Lung (tissue), 17 donors: ENCODE measurements at places on chromosomes 3 and 15.

DNA sequence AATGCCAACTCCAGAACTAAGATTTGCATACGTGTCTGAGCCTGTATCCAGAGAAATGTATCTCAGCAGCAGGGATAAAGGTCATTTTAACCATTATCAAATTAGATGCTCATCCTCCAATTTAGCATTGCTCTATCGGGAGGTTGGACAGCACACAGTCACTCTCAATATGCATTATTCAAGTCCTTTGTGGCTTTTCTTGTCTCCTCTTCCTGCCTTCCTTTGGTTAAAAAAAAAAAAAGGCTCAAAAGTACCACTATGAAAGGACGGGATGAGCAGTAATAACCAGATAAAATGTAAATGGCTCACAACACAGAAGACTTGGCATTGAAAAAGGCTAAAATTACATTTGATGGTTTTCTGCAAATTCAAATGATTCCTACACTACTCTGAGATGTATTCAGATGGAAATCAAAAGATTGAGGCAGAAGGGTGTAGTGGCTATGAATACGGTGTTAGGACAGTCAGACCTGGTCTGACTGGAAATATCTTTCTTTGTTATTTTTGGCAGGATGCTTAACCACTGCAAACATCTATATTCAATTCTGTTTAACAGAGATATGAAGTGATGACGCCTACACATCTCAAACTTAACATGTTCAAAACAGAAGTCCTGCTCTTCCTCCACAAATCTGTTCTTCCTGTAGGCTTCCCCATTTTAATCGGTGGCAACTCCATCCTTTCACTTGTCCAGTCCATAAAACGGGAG lies 109.6 kb downstream of the ADAMTS9 start:
- DNase-seq, result no peak

- DNase-seq, result no peak
These were observed 36.6 kb downstream of the LNP1 start for GRCh38 chr3:100437721-100438622.

GRCh38 chr3:38457111-38458003 lies 3.7 kb downstream of the ACVR2B start:
- DNase-seq, result no peak

- no peak for DNase-seq
These were observed 442.4 kb downstream of the MCTP2 start for GRCh38 chr15:94673801-94674200.

DNA sequence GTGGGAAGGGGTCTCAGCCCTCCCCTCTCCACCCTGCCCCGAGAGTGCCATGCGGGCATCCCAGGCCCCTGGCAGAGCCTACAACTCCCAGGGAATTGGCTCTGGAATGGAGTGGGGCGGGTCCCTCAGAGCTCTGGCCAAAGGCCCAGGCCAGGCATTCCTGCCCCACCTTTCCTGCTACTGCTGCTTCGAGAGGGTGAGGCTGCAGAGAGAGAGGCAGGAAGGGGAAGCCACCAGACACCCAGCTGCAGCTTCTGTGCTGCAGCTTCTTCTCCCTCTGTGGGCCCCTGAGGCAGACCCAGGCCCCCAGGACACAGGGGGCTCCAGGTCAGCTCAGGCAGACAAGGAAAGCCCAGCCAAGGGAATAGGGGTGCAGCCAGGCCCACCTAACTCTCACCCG lies 2.7 kb downstream of the ALS2CL start:
- peak; percentile 35 for DNase-seq

DNA sequence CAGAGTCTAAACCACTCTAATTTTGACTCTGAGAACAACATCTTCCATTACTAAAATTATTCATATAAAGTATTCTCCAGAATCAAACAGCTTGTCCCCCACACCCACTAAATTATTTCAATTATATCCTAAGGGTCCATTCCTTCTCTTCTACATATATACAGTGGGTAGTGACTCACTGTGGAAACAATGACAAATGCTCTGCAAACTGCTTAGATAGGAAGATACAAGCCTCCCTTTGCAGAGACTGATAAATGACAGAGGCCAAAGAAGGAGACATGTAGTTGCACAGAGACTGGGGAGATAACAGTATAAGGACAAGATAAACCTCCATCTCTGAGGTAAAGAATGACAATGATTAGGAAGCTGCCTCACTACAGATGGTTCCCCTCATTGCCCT lies 1087.4 kb downstream of the AGBL1 start:
- no peak for DNase-seq

GRCh38 chr3:52167240-52167639 lies 13.0 kb upstream of the POC1A start:
- DNase-seq, result no peak

GRCh38 chr15:59247364-59247763 lies 40.7 kb downstream of the LDHAL6B start:
- DNase-seq, result peak; percentile 54

DNA sequence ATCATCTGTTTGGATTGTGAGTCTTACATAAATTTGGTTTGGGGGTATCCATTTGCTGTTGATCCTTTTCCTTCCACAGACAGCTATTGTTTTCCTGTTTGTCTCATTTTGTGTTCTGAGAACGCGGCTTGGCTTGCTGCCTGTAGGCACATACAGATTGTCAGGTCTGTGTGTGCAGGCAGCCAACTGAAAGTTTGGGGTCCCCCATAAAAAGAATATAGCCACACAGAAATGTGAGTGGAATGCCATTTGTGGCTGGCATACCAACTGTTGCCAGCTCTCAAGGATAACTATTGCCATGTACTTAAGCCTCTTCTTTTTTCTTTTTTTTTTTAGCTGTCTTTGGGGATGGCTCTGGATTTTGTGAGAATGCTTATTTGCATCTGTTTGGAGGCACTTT lies 1308.0 kb downstream of the ROBO1 start:
- DNase-seq, result no peak

DNA sequence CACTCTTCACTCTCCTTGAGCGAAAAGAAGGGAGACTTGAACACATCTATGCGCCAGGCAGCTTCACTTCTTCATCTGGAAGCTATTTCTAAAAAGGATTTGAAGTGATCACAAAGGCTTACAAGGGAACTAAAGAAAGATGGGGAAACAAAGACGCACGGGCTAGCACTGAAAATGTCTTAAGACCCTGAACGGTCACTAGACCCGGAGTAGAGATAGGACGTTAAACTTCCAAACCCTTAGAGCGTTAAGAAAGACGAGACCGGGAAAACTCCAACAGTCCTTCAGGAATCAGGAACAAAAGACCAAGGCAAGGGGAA lies 47.5 kb upstream of the EPHB3 start:
- no peak for DNase-seq

GRCh38 chr3:13768453-13768852 lies 111.4 kb downstream of the WNT7A start:
- no peak for DNase-seq

GRCh38 chr3:134357914-134358811 lies 16.1 kb downstream of the AMOTL2 start:
- DNase-seq, result peak; percentile 79

- DNase-seq, result no peak
These were observed 32.2 kb downstream of the ATP13A4 start for GRCh38 chr3:193522473-193522872.

- peak; percentile 65 for DNase-seq
These were observed 794.8 kb downstream of the MCTP2 start for GRCh38 chr15:95025924-95026728.

GRCh38 chr15:57921371-57921770 lies 144.1 kb downstream of the ALDH1A2 start:
- DNase-seq, result no peak

- DNase-seq, result no peak
These were observed 6.2 kb downstream of the CORO2B start for GRCh38 chr15:68584756-68585573.

DNA sequence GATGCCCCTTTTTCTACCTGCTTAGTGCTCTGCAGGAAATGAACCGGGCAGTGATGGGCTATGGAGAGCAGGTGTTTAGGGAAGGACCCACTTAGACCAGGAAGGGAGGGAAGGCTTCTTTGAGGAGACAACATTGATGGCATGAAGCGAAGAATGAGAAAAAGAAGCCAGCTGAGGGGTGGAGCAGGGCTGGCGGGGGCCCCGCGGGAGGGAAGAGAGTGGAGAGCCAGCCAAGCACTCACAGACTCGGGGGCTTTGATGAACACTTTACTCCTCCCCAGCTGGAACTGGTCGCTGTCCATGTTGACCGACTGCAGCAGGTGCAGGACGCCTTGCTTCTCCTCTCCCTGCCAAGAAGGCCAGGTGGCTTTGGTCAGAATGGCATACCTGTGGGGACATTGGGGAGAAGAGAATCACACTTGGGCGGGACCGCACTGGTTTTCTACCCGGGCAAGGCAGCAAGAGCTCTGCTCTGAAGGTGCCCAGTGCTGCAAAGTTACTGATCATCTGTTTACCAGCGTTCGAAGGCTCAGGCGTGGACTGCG lies 28.4 kb upstream of the LDHAL6B start:
- DNase-seq, result no peak

DNA sequence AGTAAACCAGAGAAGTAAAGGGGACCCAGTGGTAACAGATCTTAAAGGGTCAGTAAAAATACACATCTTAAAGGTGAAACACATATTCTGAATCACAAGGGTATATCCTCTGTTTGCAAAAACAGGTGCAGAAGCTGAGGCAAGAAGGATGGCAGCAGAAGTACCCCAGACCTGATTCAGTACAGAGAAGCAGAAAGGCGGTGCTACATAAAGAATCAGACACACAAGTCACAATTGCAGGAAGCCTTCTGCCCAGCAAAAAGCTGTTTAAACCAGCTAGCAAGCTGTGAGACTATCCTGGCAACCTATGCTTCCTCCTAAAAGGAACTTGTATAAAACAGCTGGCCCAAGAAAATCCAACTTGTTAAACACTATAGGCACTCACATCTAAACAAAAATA lies 49.4 kb downstream of the ZNF280D start:
- no peak for DNase-seq

DNA sequence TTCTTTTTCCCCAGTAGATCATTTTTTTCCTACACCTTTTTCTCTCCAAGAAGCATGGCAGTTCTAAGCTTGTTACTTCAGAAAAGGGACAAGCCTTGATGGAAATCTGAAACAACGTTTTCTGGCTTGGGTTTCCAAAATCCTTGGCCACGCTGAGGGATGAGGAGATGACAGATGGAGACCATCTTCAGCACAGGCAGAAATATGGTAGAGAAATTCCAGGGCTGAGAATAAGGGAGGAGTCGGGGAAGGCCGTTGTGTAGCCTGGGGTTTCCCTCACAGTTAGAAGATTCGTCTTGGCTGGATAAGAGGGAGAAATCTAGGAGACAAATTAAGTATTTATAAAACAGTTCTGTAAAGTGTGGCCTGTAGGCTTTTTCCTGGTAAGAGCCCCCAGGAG lies 33.9 kb upstream of the STT3B start:
- DNase-seq, result peak; percentile 97

GRCh38 chr3:48004694-48005093 lies 11.5 kb downstream of the MAP4 start:
- no peak for DNase-seq
